ENCODE measurements at places on chromosomes 3 and 15. TPM values are rescaled to one million over a fixed set of nuclear protein-coding genes. Genes with fewer than 3 reads are reported as not detected.

DNA sequence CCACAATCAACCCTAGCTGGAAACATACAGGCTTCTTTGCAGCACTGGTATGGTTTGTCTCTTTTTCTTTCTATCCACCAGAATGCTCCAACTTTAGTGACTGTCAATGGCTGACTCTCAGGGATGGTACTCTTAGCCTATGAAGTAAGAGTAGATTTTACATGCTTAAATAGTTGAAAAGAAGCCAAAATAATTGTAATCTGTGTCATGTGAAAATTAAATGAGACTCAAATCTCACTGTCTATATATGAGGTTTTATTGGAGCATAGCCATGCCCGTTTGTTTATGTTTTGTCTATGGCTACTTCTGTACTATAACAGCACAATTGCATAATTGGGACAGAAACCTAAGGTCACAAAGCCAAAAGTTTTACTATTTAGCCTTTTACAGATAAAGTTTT is 29.1 kb upstream of the PDZRN3 start:
- no peak for DNase-seq

The ARPIN gene
- total RNA-seq, result 14.2 TPM

DNA sequence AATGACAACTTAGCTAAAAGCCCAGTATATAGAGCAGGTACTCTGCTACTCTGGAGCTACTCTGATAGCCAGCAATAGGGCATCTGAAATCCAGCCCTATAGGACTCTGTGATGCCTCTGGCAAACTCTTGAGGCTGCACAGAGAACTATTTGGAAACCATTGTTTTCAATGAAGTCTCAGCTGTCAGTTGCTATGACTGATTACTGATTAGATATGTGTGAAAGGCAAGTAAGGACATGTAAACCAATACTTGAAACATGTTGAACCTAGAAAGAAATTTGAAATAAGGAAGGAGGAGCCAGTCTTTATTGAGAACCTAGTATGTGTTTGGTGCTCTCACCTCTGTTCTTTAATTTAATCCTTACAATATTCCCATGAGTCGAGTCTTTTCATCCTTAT is 40.2 kb upstream of the CRTC3 start:
- no peak for DNase-seq

DNA sequence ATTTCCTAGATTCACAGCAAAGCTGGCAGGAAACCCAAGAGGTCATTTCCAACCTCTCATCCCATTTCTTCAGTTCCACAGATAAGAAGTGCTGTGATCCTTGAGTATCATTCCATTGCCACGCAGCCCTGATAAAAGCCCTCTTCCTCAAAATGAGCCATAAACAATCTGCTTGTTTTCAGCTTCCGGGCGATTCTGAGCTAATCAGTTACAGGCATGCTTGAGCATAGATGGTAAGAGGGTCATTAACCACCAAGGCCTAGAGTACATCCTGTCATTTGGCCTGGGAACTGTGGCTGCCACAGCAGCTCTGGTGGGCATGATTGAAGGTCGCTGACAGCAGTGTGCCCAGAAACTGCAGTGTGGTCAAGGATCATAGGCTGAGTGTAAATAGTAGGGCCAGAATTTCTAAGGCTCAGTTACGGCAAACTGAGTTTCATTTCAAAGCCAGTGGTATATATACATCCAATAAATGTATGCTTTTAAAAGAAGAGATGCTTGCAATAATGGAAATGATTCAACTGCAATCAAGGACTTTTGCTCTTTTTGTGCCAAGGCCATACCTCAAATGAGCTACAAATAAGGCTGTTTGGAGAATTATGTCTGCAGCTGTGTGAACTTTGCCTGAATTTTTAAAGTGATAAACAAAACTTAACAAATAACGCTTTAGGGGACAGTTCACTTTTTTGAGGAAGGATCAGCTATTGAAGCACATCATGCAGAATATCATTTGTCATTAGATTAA is 47.3 kb downstream of the P3H2 start:
- no peak for DNase-seq

DNA sequence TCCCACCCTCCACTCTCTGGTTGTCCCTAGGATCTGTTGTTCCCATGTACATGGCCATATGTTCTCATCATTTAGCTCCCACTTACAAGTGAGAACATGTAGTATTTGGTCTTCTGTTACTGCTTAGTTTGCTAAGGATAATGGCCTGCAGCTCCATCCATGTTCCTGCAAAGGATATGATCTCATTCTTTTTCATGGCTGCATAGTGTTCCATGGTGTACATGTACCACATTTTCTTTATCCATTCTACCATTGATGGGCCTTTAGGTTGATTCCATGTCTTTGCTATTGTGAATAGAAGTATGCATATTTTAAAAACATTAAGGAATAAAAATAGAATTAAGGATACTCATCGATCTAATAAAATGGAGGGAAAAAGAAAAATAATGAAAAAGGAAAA is 278.4 kb downstream of the MBNL1 start:
- DNase-seq, result no peak

DNA sequence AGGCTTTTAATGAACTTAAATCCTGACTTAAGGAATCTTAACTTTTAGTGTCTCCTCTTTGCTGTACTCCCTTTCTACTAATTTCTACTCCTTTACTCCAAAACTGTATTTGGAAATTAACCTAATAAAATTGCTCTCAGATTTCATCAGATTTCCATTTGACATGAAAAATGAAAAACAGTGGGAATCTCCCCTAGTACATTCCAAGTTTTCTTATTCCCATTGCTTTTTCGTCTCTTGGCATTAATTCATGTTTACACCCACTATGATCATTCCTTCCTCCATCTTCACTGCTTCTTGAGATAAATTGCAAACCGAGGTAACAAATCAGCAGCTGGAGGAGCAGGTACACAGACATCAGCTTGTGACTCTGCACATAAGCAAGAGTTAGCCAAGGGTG is 208.7 kb downstream of the VGLL3 start:
- DNase-seq, result no peak

DNA sequence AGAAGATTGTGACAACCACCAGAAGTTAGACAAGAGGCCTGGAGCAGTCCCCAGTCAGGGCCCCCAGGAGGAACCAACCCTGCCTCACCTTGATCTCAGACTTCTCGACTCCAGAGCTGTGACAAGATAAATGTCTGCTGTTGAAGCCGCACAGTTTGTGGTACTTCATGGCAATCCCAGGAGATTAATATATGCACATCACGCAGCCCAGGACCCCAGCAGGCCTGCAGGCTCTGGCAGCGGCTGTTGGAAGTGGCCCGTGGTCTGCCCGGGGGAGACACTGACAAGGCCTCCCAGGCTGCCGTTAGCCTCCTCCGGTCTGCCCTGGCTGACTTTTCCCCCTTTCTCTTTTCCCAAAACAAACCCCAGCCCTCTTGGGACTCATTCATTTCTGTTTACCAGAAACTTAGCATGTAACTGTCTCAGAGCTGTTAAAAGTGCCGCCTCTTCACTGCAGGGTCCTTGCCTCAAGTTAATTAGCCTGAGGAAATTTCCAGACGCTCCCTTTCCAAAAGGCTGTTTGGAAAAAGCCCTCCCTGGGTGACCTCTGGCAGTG is 183.5 kb upstream of the LYSMD4 start:
- no peak for DNase-seq

- DNase-seq, result peak; percentile 21
Measured at GRCh38 chr15:101063212-101063611, 144.1 kb downstream of the LRRK1 start.

GRCh38 chr3:40129510-40129909 is 180.0 kb upstream of the EIF1B start:
- no peak for DNase-seq

GRCh38 chr3:47057212-47057671 is 77.8 kb downstream of the NBEAL2 start:
- no peak for DNase-seq

GRCh38 chr3:9097495-9097894 is 134.2 kb upstream of the RAD18 start:
- DNase-seq, result no peak

DNA sequence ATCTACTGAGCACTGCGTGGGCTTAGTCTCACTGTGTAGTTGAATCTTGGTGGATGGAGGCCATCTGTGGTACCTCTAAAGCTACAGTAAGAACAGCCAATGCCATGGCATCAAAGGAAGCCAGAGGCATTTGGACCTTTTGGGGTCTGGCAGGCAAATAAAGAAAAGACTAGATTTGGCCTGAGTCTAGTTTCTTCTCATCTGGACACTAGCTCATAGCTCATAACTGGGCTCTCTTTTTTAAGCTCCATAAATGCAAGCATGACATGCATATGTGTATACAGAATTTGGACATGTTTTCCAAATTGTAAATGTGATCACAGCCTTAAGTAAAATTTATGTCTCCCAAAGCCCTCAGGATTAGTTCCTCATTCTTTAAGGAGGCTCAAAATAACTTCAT is 107.5 kb downstream of the CNTN6 start:
- no peak for DNase-seq

DNA sequence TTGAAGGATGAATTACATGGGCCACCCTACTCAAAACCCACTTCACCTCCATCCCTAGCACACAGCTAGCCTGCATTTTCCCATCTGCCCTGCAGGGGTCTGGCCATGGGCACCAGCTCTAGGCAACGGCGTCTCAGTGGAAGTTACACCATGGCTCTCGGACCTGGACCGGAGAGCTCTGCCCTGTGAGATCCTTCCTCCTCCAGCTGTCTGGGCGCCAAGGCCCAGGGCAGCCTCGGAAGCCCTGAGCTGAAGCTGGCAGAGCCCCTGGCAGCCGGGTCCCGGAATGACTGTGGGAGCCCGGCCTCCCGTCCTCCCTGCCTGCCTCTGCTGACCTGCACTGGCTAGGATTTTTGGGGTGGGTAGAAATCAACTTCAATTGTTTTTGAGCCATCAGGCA is 98.9 kb downstream of the CHSY1 start:
- peak; percentile 27 for DNase-seq

DNA sequence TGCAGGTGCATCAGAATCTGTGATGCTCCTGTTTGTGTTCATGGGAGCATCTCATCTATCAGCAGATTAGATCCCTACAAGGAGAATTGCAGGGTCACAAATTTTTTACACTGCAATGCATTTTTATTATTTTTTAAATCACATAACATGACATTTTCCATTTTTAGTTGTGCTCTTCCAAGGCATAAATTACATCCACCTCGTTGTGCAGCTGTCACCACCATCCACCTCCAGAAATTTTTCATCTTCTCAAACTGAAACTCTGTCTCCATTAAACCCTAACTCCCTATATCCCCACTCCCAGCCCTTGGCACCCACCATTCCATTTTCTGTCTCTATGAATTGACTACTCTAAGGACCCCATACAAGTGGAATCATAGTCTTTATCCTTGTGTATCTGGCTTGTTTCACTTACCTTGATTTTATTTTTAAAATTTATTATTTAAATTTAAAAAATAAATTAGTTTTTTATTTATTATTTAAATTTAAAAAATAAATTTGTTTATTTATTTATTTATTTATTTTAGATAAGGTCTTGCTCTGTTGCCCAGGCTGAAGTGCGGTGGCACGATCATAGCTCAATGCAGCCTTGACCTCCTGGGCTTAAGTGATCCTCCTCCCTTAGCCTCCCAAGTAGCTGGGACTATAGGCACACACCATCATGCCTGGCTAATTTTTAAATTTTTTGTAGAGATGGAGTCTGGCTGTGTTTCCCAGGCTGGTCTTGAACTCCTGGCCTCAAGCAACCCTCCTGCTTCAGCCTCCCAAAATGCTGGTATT is 47.7 kb downstream of the FBLN2 start:
- no peak for DNase-seq

DNA sequence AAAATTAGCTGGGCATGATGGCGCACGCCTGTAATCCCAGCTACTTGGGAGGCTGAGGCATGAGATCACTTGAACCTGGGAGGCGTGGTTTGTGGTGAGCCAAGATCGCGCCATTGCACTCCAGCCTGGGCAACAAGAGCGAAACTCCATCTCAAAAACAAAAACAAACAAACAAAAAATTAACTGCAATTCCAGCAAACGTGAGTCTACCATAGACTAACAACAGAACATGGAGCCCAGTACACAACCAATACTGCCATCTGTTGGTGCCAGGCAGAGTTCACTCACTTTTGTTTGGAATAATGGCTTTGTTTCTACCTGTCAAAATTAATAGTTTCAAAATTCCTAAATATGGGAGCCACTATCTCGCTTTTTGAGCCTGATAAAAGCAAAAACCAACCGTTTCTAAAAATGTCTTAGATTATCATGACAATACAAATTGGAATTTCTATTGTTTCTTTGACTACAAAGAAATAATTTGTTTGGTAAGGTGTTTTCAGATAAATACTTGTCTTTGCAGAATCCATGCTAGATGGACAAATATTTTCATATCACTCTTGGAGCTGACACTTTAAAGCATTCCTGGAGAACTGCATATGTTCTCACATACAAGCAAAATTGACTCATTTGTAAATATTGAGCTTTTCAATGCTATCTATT is 45.0 kb downstream of the GPR176 start:
- DNase-seq, result no peak

GRCh38 chr3:197423376-197423775 is 125.0 kb upstream of the DLG1 start:
- DNase-seq, result no peak

The GOLGA8M gene
- total RNA-seq, result 6.0 TPM

DNA sequence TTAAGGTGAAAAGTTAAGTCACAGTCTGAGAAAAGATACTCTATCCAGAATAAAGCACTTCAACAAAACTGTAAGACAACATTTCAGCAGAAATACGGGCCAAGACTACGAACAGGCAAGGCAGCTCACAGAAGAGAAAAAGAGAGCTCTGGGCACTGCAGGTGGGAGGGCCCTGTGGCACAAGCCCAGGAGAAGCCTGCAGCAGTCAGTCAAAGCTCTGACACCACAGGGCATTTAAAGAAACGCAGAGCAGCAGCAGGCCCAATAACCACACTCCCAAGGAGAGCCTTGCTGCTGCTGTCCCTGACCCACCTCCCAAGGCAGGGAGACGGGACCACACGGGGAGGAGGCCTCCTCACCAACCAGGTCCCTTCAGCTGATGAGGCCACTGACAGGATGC is 19.2 kb downstream of the CHSY1 start:
- DNase-seq, result no peak

The GRAMD2A gene
- 2.0 TPM for total RNA-seq

DNA sequence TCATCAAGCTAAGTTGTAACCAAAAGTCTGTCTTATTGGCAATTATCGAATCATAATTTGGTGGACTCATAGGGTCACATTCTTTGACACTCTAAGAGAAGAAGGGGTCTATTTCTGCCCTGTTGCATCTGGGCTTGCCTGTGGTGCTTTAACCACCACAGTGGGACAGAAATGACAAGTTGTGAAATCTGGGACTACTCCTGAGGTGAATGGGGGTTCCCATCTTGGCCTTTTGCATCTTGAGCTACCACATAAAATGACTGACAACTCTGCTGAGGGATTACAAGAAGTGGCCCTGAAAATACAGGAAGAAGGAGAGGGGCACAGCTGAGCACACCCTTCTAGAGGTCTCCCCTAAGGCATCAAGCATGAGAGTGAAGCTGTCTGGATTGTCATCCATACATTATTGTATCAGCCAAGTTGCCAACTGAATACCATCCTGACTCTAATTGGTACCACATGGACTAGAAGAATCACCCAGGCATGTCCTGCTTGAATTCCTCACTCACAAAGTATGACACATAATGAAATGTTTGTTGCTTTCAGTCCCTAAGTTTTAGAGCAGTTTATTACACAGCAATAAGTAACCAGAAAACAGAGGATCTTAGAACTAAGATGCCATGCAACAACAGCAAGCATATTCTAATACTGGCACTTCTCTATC is 306.5 kb downstream of the ROBO1 start:
- no peak for DNase-seq

GRCh38 chr3:187935623-187936156 is 190.4 kb upstream of the BCL6 start:
- DNase-seq, result no peak

GRCh38 chr15:72203507-72203837 is 5.9 kb upstream of the GRAMD2A start:
- DNase-seq, result no peak

The ZNF621 gene
- 28.5 TPM for total RNA-seq

Data from ovary (tissue), 10 donors.